Stimulated activated CD8-positive, alpha-beta memory T cell treated with anti-CD3 and anti-CD28 coated beads, Interleukin-15, amount 100 ng/mL, for 24 hours (primary cell): ENCODE measurements at places on chromosomes 5 and 9.

DNA sequence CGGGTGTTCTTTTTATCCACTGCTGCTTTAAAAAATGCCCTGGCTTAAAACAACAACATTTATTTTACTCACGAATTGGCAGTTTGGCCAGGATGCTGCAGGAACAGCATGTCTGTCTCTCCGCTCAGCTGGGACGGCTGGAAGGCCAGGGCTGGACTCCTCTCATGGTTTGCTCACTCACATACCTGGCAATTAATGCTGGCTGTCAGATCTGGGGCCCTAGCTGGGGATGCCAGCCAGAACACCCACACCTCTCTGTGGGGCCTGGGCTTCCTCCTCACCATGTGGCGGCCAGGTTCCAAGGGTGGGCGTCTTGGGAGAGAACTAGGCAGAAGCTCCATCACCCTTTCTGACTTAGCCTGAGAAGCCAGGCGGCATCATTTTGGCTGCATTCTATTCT, 189.1 kb upstream of the IL12B start:
- no peak for DNase-seq

DNA sequence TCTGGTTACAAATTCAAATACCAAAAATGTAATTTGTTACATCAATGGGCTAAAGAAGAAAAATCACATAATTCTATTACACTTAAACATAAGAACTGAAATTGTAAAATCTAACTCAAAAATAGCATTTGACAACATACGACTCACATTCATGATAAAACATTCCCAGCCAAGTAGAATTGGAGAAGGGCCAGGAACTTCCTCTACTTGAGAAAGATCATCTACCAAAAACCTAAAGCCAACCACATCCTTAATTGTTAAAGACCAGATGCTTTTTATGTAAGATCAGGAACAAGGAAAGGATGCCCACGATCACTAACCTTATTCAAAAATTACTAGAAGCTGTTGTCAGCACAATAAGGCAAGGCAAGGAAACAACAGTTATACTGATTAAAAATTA, 1819.8 kb upstream of the C9orf72 start:
- no peak for DNase-seq

DNA sequence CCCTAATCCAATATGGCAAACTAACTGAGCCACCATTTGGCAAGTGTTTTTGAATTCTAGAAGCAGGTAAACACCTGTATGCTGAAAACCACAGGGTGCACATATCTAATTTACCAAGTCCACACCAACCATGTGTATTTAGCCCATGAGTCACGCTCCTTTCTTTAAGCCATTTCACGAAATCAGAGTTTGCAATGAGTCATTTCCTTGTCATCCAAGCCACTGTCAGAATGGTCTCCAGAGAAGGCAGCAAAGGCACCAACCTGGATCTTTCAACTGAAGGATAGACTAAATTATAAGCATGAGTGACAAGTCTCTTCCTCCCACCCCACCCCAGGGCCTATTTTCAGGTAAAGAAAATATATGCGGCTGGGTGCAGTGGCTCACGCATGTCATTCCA, 110.0 kb downstream of the PAX5 start:
- no peak for DNase-seq

GRCh38 chr5:125461641-125462072, 715.2 kb upstream of the ZNF608 start:
- no peak for DNase-seq

DNA sequence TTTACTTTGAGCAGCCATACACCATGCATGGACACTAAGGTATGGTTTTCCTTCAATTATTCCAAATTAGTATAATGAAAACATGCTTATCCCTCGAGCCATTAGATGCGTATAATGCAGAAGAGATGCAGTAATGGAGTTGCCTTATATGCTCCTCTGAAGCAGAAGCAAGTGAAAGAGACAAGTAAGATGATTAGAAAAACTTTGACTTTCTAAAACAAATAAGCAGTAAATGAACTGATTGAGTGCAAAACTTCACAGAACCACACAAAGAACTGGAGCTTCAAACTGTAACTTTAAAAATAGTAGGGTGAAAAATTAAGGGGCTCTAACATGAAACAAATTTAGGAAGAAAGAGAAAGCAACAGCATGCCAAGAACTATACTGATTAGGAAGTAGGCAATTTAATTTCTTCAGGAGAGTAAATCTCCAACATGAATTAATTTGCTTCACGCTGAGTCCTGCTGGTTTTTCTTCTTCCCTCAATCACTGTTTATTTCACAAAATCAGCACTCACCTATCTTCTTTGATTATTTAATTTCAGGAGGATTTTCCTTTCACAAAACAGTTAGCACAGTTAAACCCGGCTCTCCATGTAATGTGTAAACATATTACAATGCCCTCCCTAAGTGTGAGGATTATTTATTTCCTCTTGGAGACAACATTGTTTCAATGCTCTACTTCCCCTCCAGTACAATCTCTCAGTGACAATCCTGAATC, 90.3 kb upstream of the PAM start:
- DNase-seq = no peak

GRCh38 chr5:37722236-37723161, 117.3 kb downstream of the GDNF start:
- DNase-seq = no peak

DNA sequence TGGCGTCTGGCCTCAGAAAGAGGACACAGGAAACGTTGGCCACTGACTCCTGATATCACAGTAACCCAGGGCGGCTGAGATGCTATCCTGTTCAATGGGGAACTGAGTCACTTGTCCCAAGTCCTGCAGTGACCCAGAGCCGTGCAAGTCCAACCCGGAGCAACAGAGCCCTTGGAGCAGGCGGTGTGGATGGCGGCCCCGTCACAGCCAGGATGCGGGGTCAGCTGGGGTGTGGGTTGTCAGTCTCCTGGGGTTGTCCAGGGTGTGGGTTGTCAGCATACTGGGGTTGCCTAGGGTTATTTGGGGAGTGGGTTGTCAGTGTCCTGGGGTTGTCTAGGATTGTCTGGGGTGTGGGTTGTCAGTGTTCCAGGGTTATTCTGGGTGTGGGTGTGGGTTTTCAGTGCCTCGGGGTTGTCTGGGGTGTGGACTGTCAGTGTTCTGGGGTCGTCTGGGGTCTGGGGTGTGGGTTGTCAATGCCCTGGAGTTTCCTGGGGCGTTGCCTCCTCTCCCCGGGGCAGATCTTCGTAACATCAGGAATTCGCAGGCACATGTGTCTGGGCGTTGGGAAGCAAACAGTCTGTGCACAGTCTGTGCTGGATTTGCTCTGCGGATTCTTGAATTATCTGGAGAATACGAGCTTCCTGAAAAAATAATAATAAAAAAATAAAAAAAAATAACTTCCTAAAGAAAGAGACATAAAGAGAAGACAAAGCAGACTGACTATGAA, 257.5 kb downstream of the PARP8 start:
- DNase-seq = no peak

- DNase-seq = no peak
Measured at GRCh38 chr9:112295174-112295573, 38.2 kb downstream of the PTBP3 start.

GRCh38 chr9:124000161-124000783, 11.3 kb upstream of the LHX2 start:
- no peak for DNase-seq

DNA sequence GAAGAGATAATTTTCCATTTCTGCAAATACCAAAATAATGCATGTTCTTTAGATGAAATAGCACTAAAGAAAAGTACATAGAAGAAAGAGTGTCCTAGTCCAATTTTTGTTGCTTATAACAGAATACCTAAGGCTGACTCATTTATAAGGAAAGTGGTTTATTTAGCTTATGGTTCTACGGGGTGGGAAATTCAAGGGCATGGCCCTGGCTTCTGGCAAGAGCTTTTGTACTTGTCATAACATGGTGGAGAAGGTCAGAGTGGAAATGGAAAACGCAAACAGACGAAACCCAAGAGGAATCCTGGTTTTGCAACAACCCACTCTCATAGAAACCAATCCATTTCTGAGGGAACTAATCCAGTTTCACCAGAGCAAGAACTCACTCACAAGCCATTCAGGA, 283.7 kb downstream of the CSNK1G3 start:
- DNase-seq = no peak

DNA sequence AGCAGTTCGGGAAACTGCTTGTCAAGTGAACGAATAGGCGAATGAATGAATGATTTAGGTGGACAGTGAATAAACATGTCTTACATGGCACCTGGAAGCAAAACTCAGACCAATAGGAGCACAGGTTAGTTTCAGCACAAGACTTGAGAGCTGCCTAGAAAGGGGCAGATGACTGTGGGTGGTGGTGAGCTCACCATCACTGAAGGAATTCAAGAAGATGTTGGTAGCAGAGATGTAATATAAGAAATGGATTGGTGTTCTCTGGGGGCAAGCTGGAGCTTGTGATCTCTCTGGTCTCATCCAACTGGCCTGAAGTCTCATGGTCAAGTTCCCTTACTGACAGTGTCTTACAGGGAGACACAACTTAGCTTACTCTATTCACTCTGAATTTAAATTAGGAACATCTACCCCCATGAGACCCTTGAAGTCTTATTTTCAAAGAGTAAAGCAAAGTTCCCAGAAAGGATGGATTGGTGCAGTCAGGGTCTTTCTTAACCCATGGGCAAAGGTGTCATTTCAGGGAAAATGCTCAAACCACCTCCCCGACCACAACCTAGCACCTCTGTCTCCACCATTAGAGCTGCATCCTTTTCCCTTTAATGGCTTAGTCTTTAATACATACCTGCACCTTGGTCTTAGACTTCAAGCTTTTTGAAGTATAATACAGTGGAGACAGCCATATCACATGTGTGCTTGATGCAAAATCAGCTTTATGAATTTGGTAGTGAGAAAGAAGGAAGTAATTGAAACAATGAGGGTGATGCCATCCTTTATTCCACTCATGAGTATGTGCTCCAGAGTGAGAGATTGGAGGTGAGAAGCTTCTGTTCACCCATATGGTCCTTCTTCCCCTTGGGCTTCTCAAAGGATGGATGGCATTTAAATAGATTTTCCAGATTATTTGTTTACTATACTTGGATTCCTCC, 5.1 kb downstream of the LCP2 start:
- DNase-seq = no peak

- DNase-seq = no peak
Measured at GRCh38 chr5:77877516-77878355, 101.6 kb upstream of the TBCA start.

DNA sequence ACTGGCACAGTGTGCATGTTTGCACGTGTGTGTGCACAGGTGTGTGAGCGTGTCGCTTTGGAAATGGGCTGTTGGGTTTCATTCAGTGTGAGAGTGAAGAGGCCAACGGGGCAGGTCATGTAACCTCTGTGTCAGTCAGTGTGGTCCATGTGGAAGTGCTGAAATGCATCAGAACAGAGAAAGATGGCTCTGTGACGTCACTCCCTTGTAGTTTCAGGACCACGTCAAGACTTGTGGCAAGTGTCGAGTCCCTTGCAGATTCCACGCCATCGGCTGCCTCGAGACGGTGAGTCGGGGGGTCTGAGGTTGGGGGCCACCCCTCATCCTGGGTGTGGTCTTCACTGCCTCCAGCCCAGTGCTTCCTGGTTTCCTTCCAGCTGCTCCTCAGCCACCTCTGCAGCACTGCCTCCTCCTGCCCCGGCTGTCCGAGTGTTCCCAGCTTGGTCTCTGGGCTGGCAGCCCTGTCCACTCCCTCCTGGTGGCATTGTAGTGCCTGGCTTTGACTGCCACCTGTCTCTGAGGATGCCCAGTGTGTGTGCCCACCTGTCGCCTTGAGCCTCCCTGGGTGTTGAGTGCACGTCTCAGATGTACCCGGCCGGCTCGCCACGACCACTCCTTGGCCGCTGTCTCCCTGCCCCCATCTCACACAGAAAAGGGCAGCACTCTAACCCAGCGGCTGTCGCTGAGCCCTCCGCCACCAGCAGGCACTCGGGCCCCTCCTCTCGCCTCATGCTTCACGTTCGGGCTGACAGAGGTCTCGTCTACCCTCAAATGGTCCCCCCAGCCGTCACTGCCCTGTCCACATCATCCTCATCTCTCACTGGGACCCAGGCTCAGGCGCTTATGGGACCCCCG, 28.0 kb downstream of the FBXW5 start:
- no peak for DNase-seq

- DNase-seq = no peak
Measured at GRCh38 chr5:41154491-41154890, 58.8 kb downstream of the C6 start.

DNA sequence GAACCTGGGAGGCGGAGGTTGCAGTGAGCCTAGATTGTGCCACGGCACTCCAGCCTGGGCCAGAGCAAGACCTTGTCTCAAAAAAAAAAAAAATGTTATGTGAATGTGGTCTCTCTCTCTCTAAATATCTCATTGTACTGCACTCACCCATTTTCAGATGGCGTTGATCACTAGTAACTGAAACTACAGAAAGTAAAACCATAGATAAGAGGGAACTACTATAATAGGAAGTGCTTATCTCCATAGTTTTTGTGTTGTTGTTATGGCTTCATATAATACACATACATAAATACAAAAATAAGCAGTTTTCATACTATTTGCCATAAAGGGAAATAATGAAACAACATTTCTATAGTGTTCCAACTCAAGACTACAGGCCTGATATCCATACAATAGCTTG, 9.1 kb downstream of the IL31RA start:
- no peak for DNase-seq

GRCh38 chr5:177473443-177474001, at the start of gene DBN1:
TSS of gene DBN1 (minus strand) at chr5:177473634. CDS start at chr5:177473521, 113 bp downstream.
- DNase-seq = no peak

- peak; percentile 6 for DNase-seq
Measured at GRCh38 chr9:91905991-91906469, 44.0 kb downstream of the ROR2 start.

GRCh38 chr5:150787656-150788055, 9.1 kb downstream of the SMIM3 start:
- no peak for DNase-seq

- no peak for DNase-seq
Measured at GRCh38 chr5:69170495-69170894, 3.5 kb downstream of the CCNB1 start.

GRCh38 chr5:61177716-61178115, 15.4 kb upstream of the SMIM15 start:
- no peak for DNase-seq

GRCh38 chr9:72675586-72675985, 154.2 kb downstream of the TMC1 start:
- DNase-seq = no peak

DNA sequence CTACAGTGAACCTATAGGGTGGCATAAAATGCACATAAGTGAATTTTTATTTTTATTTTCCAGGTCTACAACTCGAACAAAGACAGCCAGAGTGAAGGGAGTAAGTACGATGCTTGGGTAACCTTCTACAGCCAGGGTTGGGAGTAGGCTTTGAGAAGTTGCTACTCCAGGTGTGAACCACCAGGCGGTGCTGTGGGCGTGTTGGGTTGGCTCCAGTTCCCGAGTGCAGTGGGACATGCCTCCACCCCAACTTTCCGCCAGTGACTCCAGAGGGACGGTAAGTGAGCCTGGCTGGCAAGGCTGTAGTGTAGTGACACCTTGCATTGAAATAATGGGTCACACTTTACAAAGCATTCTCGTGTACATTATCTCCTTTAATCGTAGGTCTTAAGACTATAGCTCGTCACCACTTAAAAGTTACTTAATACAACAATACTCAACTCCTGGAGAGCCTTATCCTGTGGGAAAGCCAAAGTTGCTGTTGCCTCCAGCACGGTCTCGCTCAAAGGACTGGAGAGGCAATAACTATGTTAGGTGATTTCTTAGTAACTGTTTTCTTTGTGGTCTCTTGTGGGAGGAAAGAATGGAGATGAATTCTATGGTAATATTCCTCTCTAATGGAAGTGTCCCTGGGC, 244.0 kb downstream of the ARHGAP26 start:
- DNase-seq = no peak

- peak; percentile 43 for DNase-seq
Measured at GRCh38 chr5:119435436-119436132, 16.7 kb upstream of the HSD17B4 start.
